ENCODE measurements at places on chromosomes 1 and 21.
A peak's percentile ranks its signal among the peaks of the same experiment; 100 is the strongest.

DNA sequence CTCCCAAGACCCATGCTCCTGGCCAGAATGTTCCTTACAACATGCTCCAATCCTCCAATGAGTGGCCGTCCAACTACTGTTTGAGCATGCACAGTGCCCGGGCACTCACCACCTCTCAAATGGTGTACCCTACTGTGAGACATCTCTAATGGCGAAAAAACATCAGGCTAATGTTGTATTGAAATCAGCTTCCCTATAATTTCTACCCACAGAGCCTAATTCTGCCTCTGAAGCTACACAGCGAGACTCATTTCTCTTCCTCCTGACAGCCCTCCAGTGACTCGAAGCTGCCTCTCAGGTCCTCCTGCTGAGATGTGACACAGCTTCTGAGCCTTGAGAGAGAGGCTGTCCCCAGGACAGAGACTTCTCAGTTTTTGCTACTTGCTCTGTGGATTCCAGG, 130.7 kb downstream of the FAM78B start:
- DNase-seq, result no peak

DNA sequence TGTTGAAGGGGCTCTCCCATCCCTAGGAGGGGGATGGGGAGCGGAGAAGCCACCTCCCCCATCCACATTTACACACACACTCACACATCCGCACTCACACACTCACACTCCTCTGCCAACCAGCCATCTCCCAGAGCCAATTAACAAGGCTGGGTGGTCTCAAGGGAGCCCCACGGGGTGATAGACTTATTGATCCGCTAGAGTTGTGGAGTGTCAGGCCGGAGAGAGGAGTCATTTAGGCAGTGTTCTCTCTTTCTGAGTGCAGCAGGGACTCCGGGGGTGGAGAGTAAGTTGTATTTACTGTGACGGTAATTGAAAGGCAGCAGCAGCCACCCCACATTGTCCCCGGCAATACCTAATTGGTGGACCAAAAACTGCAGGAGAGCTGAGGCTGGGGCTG, 61.6 kb downstream of the KLHDC7A start:
- no peak for DNase-seq

DNA sequence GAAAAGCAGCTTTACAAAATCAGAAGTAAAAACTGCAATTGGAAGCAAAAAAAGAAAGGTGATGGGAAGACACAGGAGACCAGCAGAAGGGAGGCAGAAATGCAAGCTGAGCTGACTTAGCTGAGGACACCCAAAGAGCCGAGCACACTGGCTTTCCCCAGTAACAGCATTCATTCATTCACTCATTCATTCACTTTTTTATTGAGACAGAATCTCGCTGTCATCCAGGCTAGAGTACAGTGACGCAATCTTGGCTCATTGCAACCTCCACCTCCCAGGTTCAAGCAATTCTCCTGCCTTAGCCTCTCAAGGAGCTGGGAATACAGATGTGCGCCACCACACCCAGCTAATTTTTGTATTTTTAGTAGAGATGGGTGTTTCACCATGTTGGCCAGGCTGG, 8.2 kb downstream of the ANGPTL7 start:
- no peak for DNase-seq

- DNase-seq, result no peak
Measured at GRCh38 chr1:100671601-100672000, 47.9 kb upstream of the VCAM1 start.

GRCh38 chr1:244113532-244114320, 62.6 kb downstream of the ZBTB18 start:
- no peak for DNase-seq

DNA sequence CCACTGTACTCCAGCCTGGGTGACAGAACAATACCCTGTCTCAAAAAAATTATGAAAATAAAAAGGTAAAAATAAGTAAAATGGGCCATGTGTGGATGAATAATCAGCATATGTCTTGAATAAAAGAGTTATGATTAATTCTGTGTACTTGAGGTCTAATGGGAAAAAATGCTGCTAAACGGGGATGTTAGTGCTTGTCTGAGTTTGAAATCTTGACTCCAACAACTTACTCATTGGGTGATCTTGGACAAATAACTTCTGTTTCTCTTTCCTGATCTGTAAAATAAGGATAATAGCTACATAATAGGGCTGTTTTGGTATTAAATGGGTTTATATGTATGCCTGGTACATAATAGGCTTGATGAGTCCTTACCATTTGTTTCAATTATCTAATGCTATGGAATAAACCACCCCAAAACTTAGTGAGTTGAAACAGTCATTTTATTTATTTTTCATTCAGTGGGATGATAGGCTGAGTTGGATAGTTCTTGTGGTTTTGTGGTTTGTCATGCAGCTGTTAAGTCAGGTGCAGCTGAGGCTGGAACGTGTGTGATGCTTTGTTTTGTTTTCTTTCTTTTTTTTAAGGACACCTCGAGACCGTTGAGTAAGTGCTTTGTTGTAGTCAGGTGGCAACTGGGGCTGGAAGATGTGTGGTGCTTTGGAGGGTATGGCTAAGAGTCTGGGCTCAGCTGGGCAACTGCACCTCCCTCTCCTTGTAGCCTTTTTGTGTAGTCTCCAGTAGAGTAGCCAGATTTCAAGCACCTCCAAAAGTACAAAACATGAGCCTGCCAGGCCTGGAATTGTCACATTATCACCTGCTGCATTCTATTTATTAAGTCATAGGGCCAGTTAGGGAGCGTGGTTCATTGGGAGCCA, 4.9 kb downstream of the MDM4 start:
- peak; percentile 96 for DNase-seq

DNA sequence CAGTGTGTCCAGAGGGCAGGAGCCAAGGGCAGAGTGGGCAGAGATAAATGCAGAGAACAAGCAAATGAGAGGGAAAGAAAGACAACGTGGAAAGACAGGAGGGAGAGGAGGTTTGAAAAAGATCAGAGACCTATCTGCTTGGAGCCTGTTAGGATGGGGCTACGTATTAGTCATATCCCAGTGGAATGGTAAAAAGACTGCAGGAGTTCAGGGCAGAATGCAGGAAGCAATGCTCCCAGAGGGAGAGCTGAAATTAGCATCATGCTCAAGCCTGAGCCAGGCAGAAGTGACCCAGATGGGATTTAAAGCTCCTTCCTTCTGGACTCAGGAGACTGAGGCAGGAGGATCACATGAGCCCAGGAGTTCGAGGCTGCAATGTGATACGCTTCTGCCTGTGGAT, 261.3 kb upstream of the CHRM3 start:
- DNase-seq, result no peak

DNA sequence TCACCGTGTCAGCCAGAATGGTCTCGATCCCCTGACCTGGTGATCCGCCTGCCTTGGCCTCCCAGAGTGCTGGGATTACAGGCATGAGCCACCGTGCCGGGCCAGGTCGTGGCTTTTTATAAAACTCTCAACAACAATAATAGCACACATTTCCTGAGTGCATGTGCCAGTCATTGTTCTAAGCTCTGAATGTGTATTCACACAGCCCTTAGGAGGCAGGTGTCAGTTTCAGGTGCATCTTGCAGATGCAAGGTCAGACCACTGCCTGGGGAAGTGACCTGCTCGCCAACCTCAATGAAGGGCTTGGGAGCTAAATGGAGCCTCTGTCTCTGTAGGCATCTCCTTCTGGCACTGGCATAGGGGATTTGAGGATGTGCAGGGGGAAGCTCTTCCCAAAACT, 1.6 kb upstream of the LEFTY2 start:
- DNase-seq, result no peak

GRCh38 chr1:168032029-168032428, 95.2 kb upstream of the MPC2 start:
- no peak for DNase-seq

GRCh38 chr21:45172420-45172819, 98.0 kb downstream of the ADARB1 start:
- no peak for DNase-seq

DNA sequence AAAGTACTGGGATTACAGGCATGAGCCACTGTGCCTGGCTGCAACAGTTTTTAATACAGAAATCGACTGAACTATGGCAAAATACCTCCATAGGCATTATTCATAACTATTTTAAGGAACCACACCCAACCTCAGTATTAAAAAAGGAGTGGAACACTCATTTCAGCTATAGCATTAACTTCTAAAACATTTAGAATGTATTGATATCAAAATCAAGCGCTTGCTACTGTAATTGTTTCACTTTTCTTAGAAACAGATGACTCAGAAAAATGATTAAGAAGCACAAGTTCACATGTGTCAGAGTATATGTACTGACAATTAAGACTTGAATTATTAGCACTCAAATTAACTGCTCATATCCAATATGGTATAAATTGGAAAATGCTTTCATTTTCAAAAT, 15.1 kb downstream of the AIDA start:
- no peak for DNase-seq

GRCh38 chr1:6125366-6125765, 54.8 kb downstream of the CHD5 start:
- DNase-seq, result no peak

DNA sequence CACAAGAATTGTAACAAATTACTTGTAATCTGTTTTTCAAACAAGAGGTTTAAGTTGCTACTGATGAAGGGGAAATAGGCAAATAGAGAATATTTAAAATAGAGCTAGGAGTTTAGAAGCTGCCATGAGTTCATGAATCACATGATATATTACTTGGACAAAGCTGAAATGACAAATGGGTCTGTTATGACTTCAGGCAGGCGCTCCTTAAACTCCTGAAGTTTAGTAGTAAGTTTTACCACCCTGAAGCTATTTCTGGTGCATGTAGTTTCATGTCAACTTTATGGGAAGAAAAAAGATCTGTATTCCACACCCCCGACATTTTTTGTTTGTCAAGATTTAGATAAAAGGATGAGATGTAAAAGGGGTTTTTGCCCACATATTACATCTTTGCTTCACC, 58.5 kb downstream of the PLA2G4A start:
- no peak for DNase-seq

DNA sequence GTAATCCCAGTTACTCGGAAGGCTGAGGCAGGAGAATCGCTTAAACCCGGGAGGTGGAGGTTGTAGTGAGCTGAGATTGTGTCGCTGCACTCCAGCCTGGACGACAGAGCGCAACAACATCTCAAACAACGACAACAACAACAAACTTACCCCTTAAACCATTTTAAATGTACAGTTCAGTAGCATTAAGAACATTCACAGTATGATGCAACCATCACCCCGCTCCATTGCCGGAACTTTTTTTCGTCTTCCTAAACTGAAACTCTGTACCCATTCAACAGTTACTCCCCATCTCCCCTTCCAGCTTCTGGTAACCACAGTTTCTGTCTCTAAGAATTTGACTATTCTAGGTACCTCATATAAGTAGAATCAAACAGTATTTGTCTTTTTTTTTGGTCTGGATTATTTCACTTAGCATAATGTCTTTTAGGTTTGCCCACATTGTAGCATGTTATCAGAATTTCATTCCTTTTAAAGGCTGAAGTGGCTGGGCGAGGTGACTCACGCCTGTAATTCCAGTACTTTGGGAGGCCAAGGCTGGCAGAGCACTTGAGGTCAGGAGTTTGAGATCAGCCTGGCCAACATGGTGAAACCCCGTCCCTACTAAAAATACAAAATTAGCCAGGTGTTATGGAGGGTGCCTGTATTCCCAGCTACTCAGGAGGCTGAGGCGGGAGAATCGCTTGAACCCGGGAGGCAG, 19.6 kb downstream of the CA6 start:
- DNase-seq, result no peak

GRCh38 chr1:238485057-238485911, 594.6 kb upstream of the ZP4 start:
- DNase-seq, result no peak

DNA sequence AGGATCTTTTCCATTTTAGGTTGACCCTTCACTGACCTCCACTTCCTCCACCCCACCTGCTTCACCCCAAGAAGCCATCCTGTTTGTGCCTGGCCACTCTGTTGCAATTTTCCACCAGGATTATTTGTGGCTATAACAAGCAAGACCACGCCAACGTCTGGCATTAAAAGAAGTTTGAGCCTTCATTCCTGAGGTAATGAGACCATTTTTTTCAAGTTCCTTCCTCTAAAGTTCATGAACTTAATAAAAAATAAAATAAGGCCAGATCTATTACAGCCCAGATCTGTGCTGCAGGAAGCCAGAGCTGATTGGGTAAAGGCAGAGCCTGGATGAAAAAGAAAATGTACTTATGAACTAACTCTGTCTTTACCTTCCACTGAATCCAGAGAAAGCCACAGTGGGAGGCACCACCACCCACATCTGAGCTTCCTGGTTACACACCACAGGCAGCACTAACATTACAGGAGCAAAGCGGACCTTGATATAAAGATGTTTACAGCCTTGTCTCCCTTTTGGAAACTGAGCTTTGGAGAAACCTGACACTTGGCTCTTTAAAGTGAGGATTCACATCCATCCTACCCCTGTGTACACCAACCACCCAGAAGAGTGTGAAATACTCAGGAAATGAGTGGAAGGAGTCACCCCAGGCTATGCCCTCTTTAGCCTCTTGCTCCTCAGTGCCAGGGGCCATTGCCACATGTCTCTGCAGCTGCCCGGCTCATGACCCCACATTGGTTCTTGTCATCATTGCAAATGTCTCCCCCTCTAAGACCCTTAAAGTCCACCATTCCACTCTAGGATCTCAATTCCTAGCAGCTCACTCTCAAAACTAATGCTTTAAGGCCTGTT, 293.6 kb downstream of the PLPP3 start:
- DNase-seq, result no peak

GRCh38 chr21:22450507-22450906, 1452.3 kb downstream of the NCAM2 start:
- no peak for DNase-seq

DNA sequence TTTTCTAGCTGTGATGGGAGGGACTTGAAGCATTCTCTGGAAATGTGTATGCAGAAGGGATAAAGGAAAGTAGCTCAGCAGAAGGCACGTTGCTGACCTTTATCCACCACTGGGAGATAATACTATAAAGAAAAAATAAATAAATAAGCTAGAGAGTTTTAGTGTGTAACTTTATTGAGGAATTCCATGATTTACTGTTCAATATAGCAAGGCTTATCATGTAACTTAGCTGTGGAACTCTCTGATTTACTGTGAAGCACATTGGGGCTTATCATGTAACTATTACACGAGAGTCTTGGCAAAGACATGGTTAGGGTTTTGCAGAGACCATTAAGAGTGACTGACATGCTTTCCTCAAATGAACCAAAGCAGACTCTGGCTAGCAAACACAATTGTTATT, 316.1 kb upstream of the SNX7 start:
- DNase-seq, result no peak

DNA sequence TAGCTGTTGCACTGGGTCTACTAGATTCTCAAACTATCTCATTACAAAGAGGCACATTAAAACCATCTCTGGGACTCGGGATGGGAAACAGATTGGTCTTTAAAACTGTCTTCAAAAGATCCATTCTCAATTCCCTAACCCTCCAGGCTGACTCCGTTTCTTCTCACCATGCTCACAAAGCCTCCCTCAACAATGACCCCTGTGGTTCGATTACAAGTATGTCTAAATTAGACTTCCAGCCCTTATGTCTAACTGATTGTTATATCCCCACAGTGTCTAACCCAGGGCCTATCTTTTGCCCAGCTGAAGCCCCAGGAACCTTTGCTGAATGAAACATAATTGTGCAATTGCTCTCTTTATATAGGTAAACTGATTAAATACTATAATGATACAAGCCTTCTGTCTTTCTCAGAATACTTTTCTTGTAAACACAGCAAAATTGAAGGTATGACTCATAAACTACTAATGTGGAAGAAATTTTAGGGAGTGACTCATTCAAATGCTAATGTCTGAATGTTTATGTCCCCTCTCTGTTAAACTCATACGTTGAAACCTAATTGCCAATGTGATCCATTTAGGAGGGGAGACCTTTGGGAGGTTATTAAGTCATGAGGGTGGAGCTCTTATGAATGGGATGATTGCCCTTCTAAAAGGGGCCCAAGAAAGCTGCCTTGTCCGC, 65.6 kb upstream of the DAB1 start:
- no peak for DNase-seq

- DNase-seq, result no peak
Measured at GRCh38 chr1:220430059-220430458, 97.9 kb upstream of the MARK1 start.

GRCh38 chr1:36137226-36137625, 12.1 kb downstream of the TRAPPC3 start:
- no peak for DNase-seq

All from NCI-H187 (cell line).